Osteocyte (in vitro differentiated cells): ENCODE measurements at places on chromosomes 5 and 9. TPM values are rescaled to one million over a fixed set of nuclear protein-coding genes. Genes with fewer than 3 reads are reported as not detected.
A peak's percentile ranks its signal among the peaks of the same experiment; 100 is the strongest.

DNA sequence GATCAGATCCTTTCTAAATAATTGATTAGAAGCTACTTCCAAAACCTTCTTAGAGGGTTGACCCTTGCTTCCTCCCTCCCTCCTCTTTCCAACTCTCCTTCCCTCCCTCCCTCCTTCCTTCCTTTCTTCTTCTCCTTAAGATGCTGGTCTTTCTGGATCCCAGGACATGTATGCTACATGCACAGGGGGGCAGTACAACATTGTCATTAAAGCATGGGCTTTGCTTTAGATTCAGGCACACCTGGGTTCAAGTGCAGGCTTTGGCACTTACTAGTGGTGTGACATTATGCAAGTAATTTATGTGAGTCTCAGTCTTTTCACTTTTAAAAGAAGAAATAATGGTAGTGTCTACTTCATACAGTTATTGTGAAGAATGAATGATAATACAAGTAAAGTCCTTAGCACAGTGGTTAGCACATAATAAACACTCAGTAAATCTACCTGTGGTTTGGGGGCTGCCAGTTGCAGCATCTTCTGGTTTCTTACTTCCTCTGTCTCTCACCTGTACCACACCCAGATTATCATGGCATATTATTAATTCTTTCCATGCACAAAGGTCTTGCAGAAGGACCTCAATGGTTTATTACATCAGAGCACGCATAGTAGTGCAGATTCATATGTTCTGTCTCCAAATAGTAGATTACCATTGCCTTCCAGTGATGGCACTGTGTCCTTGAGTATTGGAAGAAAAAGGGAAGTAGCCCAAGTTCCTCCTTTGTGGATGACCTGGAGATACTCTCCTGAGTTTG, 154.1 kb downstream of the ARHGAP26 start:
- no peak for DNase-seq

- DNase-seq = no peak
Measured at GRCh38 chr9:107836300-107836699, 346.7 kb upstream of the KLF4 start.

- no peak for DNase-seq
Measured at GRCh38 chr5:177475563-177476427, 2.4 kb upstream of the DBN1 start.

DNA sequence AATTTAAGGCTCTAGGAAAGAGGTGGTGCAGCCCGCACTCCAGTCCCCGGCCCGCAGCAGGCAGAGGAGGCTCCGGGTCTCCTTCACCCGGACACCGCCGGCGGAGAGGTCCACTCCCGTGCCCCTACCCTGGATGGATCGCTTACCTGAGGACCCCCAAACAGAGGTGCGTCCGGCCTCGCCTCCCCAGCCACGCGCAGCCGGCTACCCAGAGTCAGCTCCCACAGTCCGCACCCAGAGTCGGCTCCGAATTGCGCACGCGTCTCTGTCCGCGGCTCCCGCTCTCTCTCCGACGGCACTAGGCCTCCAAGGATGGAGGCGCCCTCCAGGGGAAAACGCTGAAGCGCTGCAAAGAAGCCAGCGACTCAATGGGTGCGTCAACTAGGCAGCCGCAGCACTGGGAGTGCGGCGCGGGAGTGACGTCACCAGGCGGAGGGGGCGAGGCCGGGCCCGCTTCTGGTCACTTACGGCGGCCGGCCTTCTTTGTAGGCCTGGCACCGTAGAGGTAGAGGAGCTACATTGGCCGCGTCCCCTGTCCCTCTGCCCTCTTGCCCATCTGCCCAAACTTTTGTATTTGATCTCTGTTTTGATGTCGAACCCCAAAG, at the start of gene ELP1:
TSS of gene ELP1 (minus strand) at position 407 of the 605 bp plus-strand sequence. CDS start 2,978 bp downstream, outside the sequence.
- DNase-seq = peak; percentile 97

DNA sequence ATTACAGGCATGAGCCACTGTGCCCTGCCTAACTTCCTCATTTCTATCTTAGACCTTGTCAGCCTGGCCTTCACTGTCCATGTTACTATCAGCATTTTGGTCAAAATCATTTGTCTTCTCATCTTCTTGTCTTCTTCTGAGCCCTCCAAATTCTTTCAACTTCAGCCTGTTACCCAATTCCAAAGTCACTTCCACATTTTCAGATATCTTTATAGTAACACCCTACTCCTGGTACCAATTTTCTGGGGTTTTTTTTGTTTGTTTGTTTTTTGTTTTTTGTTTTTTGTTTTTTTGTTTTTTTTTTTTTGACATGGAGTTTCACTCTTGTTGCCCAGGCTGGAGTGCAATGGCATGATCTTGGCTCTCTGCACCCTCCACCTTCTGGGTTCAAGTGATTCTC, 90.3 kb upstream of the LARP1 start:
- DNase-seq = no peak

Gene SEMA6A
- total RNA-seq = 2.3 and 2.6 TPM in 2 replicates

DNA sequence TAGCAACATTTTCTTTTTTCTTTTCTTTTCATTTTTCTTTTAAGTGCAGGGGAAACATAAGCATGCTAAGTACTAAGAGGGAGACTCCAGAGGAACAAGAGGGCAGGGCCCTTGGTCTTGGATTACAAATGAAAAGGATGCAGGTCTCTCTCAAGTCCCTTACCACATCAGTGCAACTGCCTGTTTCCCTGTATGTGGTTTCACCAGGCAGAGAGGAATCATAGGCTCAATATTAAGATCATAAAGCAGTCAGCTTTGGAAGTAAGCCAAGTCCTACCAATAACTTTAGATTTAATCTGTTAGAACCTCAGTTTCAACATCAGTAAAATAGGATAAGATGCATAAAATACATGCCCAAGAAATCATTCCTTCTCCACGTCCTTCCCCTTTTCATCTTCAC, 422.7 kb upstream of the PAPPA start:
- DNase-seq = no peak

GRCh38 chr9:124849801-124850200, 3.5 kb upstream of the WDR38 start:
- DNase-seq = no peak

- DNase-seq = no peak
Measured at GRCh38 chr5:7094626-7095025, 301.3 kb upstream of the ADCY2 start.

Gene MORN5
- not detected in 2 replicates for total RNA-seq

DNA sequence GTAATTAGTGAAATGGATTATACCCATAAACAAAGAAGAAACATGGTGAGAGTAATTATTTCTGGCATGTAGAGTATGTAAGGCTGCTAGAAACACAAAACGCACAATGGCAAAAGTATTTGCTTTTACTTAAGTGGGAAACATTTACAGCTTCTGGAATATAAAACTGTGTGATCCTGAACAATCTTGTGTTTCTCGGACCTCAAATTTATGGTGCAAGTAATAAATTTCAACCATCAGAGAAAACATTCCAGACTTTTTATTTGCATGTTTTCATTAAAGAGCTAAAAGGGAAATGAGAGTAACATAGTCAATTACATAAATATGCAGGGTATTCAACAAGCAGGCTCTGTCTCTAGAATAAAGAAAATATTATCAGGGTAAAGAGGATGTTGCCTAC, 17.2 kb upstream of the PRR16 start:
- DNase-seq = no peak

DNA sequence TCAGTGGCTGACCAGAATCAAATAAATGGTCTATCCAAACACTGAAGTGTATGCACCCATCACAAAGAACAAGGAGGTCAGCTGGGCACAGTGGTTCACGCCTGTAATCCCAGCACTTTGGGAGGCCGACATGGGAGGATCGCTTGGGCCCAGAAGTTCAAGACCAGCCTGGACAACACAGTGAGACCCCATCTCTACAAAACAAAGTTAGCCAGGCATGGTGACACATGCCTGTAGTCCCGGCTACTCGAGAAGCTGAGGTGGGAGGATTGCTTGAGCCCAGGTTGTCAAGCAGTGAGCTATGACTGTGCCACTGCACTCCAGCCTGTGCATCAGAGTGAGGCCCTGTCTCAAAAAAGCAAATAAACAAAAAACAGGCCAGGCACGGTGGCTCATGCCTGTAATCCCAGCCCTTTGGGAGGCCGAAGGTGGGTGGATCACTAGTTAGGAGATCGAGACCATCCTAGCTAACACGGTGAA, 40.5 kb downstream of the SEMA4D start:
- no peak for DNase-seq

DNA sequence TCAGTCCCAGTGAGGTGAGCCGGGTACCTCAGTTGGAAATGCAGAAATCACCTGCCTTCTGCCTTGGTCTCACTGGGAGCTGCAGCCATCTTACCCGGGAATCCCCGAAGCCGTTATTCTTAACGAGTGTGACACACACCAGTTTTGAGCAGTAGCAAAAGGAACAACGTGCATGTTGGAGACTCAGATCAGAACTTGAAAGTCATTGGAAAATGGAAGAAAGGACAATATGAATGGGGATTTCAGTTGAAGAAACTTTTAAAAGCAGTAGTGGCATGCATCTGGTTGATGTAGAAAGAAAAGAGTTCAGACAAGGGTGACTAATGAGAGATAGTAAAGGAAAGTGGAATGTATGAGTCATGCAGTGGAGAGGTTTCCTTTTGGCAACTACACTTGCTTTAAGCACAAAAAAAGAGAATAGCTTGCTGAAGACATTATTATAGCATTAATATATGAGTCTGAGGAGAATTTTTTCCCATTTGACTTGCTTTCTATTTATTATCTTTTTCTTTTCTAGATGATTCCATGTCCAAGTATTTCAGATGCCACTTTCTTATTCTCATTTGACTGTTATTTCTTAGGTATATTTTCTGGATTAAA, 44.4 kb upstream of the ANKDD1B start:
- no peak for DNase-seq
